ENCODE measurements at places on chromosomes 3 and 15. TPM values are rescaled to one million over a fixed set of nuclear protein-coding genes. Genes with fewer than 3 reads are reported as not detected.

GRCh38 chr3:157059661-157060060, 100.3 kb downstream of the CCNL1 start:
- H3K36me3 ChIP-seq = no peaks in the 10 kb centered on the region
- 0 out of 2 replicates have a peak, but pooled peaks cover 2% of the 10 kb centered on the region for H3K4me1 ChIP-seq
- no peak overlapping the region for H3K27ac ChIP-seq
- no peaks in the 10 kb centered on the region for H3K27me3 ChIP-seq
- no peak for DNase-seq

- H3K4me1 ChIP-seq = no peaks in the 10 kb centered on the region
- H3K36me3 ChIP-seq = no peaks in the 10 kb centered on the region
- no peaks in the 10 kb centered on the region for H3K27me3 ChIP-seq
- no peak overlapping the region for H3K4me3 ChIP-seq
- no peak overlapping the region for H3K27ac ChIP-seq
Observed at GRCh38 chr3:171239757-171240503, 213.4 kb upstream of the SLC2A2 start.

GRCh38 chr3:149604125-149604875, 53.5 kb downstream of the WWTR1 start:
- peaks cover 4% of the 10 kb centered on the region for H3K36me3 ChIP-seq
- H3K4me1 ChIP-seq = peaks cover 27% of the 10 kb centered on the region
- H3K4me3 ChIP-seq = no peak overlapping the region
- H3K27me3 ChIP-seq = no peaks in the 10 kb centered on the region
- DNase-seq = peak; percentile 44

PROK2 gene
- total RNA-seq = not detected

GRCh38 chr3:178002113-178002512, 534.1 kb upstream of the KCNMB2 start:
- no peaks in the 10 kb centered on the region for H3K4me1 ChIP-seq
- no peaks in the 10 kb centered on the region for H3K36me3 ChIP-seq
- DNase-seq = no peak
- H3K27me3 ChIP-seq = no peaks in the 10 kb centered on the region

DNA sequence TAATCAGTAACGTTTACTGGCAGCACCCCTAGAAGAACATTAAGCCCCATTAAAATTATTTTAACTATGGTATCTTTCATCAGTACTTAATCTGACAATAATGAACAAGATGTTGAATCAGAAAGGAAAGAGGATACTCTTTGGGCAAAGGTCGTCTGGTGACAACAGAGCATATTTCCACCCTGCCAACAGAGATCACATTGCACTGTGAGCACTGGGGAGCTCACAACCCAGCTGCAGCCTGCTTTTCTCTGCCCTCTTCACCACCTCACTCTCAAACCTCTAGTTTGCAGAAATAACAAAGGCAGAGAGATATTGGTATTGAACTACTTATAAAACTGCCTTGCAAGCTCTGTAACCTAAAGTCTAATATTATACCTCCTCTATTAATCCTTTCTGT, 130.0 kb downstream of the FBN1 start:
- DNase-seq = no peak
- peaks cover 52% of the 10 kb centered on the region for H3K36me3 ChIP-seq
- no peaks in the 10 kb centered on the region for H3K4me1 ChIP-seq
- no peak overlapping the region for H3K4me3 ChIP-seq
- no peaks in the 10 kb centered on the region for H3K27me3 ChIP-seq

ANKRD34C gene
- not detected for total RNA-seq

- H3K36me3 ChIP-seq = no peaks in the 10 kb centered on the region
- no peaks in the 10 kb centered on the region for H3K27me3 ChIP-seq
- no peak overlapping the region for H3K27ac ChIP-seq
- peak; percentile 35 for DNase-seq
Observed at GRCh38 chr3:72418244-72418643, 430.0 kb downstream of the SHQ1 start.

DNA sequence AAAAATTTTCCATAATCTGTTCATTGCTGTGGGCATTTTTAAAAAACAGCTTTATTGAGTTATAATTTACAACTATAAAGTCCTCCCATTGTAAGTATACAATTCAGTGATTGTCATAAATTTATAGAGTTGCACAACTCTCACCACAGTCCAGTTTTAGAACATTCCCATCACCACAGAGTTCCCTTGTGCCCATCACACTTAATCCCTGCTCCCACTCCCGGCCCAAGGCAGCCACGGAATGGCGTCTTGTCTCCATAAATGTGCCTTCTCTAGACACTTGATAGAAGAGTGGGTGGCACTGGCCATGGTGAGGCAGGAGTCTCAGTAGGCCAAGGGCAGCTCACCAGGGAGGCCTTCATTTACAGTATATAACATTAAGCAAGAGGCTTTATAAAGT, 6.3 kb downstream of the TSEN2 start:
- no peak overlapping the region for H3K27ac ChIP-seq
- no peak for DNase-seq
- no peaks in the 10 kb centered on the region for H3K4me1 ChIP-seq
- no peaks in the 10 kb centered on the region for H3K27me3 ChIP-seq

SLC27A2 gene
- not detected for total RNA-seq

GRCh38 chr3:24119321-24119751, 174.2 kb downstream of the NR1D2 start:
- H3K36me3 ChIP-seq = no peaks in the 10 kb centered on the region
- H3K27ac ChIP-seq = no peak overlapping the region
- DNase-seq = peak; percentile 67
- no peak overlapping the region for H3K4me3 ChIP-seq
- H3K27me3 ChIP-seq = peaks cover 2% of the 10 kb centered on the region
- H3K4me1 ChIP-seq = peaks cover 7% of the 10 kb centered on the region

GRCh38 chr3:81823882-81824395, 62.5 kb upstream of the GBE1 start:
- H3K27ac ChIP-seq = no peak overlapping the region
- no peaks in the 10 kb centered on the region for H3K27me3 ChIP-seq
- H3K36me3 ChIP-seq = no peaks in the 10 kb centered on the region
- no peaks in the 10 kb centered on the region for H3K4me1 ChIP-seq
- no peak overlapping the region for H3K4me3 ChIP-seq

SLC38A3 gene
- 0.36 TPM for total RNA-seq

DNA sequence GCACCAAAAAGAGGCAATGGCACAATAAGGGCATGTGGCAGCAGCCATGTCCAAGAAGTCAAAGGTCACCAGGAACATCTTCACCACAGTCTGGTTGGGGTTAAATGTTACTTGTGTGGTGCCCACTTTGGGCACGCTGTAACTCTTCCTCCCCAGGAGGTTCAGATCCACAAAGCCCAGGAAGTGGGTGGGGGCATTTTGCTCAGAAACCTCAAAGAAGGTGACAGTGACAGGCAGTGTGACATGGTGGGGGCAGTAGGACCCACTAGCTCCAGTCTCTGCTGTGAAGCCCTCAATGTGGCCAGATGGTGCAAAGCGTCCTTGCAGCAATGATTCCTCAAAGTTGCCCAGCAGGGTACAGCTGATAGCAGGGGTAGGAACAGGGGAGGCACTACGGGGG, 5.8 kb downstream of the ZNF80 start:
- no peak overlapping the region for H3K27ac ChIP-seq
- H3K4me3 ChIP-seq = no peak overlapping the region
- no peak for DNase-seq
- no peaks in the 10 kb centered on the region for H3K4me1 ChIP-seq
- peaks cover 10% of the 10 kb centered on the region for H3K27me3 ChIP-seq

WDR72 gene
- not detected for total RNA-seq

DNA sequence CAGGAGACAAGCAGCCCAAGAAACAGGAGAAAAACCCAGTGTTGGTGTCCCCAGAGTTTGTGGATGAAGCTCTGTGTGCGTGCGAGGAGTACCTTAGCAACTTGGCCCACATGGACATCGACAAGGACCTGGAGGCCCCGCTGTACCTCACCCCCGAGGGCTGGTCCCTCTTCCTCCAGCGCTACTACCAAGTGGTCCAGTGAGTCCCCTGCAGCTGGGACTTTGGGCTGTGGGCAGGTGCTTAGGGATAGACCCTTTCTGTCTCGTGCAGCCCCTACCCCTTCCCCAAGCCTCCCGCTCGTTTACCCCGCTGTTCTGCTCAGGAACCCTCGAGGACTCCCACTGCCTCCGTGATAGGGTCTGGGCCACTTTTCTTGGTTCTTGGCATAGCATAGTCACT, 10.5 kb downstream of the TTLL3 start:
- no peaks in the 10 kb centered on the region for H3K4me1 ChIP-seq
- no peak overlapping the region for H3K27ac ChIP-seq
- H3K4me3 ChIP-seq = no peak overlapping the region
- no peaks in the 10 kb centered on the region for H3K27me3 ChIP-seq
- peaks cover 4% of the 10 kb centered on the region for H3K36me3 ChIP-seq

RBPMS2 gene
- total RNA-seq = not detected

DNA sequence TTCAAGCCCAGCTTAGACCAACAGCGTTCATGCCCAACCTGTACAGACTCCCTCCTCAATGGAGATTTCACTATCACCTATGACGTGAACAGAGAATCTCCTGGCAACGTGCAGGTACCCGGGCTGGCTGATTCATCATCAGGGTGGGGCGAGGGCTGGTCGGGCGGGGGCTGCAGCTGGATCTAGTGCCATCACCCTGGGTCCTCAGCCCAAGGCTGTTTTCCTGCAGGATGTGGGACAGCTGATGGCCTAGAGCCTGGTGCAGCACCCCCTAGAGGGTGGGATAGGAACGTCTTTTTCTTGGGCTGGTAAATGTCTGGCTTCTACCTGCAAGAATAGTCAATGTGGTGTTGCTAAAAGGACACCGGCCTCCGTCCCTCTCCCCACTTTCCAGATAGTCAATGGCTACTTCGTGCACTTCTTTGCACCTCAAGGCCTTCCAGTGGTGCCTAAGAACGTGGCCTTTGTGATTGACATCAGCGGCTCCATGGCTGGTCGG, 4.4 kb downstream of the ITIH3 start:
- H3K27me3 ChIP-seq = no peaks in the 10 kb centered on the region
- H3K4me1 ChIP-seq = peaks cover 5% of the 10 kb centered on the region
- DNase-seq = no peak
- H3K36me3 ChIP-seq = no peaks in the 10 kb centered on the region
- no peak overlapping the region for H3K27ac ChIP-seq
- H3K4me3 ChIP-seq = no peak overlapping the region

HERC2 gene
- total RNA-seq = 21.7 TPM

GRCh38 chr3:124248471-124249028, 256.6 kb upstream of the ROPN1 start:
- H3K27me3 ChIP-seq = no peaks in the 10 kb centered on the region
- no peaks in the 10 kb centered on the region for H3K36me3 ChIP-seq
- peak; percentile 91 for DNase-seq
- H3K27ac ChIP-seq = peak overlapping the region; percentile 77
- H3K4me3 ChIP-seq = no peak overlapping the region

DNA sequence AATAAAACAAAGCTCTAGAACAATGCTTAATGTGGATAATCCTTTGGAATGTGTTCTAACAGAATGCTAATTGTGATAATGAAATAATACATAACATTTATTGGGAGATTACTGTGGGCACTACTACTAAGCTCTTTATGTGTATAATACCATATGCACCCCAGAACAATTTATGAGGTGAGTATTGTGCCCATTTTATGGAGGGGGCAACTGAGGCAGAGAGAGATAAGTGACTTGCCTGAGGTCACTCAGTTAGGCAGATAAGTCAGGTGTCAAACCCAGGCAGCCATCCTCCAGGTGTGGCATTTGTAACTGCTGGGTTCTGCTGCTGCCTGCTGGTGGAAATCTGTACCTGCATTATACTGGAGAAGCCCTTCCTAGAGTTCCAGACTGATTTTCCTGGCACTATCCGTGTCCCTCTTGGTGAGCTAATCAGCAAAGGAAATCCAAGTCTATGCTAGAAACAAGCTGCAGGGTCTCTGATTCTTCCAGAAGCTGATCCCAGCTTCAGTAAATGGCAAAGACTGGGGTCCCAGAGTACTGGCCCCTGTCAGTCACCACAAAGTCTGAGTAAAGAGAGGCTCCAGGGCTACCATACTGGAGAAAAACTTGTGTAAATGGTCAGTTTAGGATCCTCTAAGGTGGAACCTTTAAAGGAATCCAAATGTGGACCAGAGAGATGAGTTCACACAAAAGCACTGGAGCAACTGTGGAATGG, 22.6 kb upstream of the RBP1 start:
- H3K27ac ChIP-seq = no peak overlapping the region
- H3K4me3 ChIP-seq = no peak overlapping the region
- H3K4me1 ChIP-seq = peaks cover 3% of the 10 kb centered on the region
- no peaks in the 10 kb centered on the region for H3K36me3 ChIP-seq
- DNase-seq = peak; percentile 43

All from IMR-90 (cell line).